ENCODE measurements at places on chromosomes 6 and 20. TPM values are rescaled to one million over a fixed set of nuclear protein-coding genes. Genes with fewer than 3 reads are reported as not detected.

The MAFB gene
- 14.7 TPM for total RNA-seq

The SIGLEC1 gene
- 9.6 TPM for total RNA-seq

The ZBTB12 gene
- 3.1 TPM for total RNA-seq

The ZBP1 gene
- total RNA-seq, result not detected

The KCNQ5 gene
- not detected for total RNA-seq

Data from Right ventricle myocardium superior (tissue), 1 donor.